HS-5 (cell line): ENCODE measurements at places on chromosomes 3 and 15.

DNA sequence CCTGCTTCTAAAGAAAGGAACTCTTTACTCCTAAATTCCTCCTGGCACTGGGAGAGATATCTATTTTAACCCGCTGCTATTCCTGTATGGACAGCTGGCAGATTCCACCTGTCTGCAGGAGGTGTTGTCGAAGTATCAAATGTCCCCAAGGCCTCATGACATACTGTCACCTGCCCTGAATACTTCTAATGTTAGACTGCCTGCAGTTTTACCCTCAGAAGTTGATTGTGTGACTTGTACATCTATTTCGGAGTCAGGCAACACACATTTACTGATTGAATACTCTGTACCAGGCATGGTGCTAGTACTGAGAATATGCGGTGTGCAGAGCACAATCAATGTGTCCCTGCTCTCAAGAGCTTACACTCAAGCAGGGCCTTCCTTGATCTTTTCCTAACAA, 38.6 kb downstream of the PDZRN3 start:
- DNase-seq: no peak

DNA sequence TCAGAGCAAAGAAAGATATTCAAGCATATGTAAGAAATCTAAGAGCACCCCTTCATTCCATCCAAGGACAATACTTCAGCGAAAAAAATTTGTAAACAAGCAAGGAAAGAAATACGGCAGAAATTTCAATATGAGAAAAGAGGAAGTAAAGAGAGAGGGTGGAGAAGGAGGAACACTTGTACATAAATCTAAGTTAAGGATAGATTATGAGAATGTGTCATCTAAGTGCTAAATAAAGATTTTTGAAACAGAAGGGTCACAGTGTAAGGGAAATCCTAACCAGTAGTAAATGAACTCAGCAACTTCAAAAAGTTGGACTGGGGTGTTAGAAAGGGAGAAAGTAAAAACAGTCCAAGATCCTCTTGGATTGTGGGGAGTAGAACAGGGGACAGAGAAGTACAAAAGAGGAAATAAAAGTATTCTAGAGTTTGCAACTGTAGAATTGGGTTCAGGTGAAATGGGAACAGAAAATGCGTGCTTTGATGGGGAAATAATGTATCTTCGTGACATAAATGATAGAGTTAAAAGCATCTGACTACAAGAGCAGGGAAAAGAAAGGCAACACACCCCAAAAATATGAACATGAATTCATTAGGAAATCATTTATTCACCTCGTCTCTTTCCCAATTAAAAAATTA, 68.5 kb upstream of the ATP13A5 start:
- no peak for DNase-seq

GRCh38 chr15:39631357-39631756, 50.5 kb downstream of the THBS1 start:
- DNase-seq: no peak

DNA sequence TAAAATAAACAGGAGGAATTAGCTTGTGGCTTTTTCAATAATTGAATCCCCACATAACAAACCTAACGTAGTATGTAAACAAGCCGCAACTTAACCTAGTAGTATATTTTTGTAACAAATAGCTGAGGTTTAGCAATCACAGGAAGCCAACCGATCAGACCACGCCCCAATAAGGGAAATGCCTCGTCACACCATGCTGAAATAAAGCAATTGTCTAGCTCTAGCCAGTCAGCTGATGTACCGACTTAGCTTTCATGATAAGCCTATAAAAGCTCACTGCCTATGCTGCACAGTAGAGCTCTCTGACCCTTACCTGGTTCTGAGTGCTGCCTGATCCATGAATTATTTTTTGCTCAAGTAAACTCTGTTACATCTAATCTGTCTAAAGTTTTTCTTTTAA, 208.9 kb downstream of the ROBO1 start:
- DNase-seq: no peak
